ENCODE measurements at places on chromosomes 5 and 9. TPM values are rescaled to one million over a fixed set of nuclear protein-coding genes. Genes with fewer than 3 reads are reported as not detected.

The ELOVL7 gene
- 0.26 TPM for total RNA-seq

The PCAT7 gene
- not detected for total RNA-seq

The SPATA31A1 gene
- total RNA-seq = not detected

The MARCHF11 gene
- not detected for total RNA-seq

The PRR7 gene
- total RNA-seq = 11.6 TPM

The KCNMB1 gene
- total RNA-seq = not detected

The EMB gene
- total RNA-seq = 139 TPM

The RELL2 gene
- 36.9 TPM for total RNA-seq

The CDC20B gene
- 0.13 TPM for total RNA-seq

The GDNF gene
- total RNA-seq = not detected

The PCDHA4 gene
- total RNA-seq = not detected

The ANXA2R gene
- 29.3 TPM for total RNA-seq

The DCP2 gene
- 128 TPM for total RNA-seq

The KIAA1958 gene
- 11.1 TPM for total RNA-seq

The TMC1 gene
- total RNA-seq = not detected
